Stimulated activated effector memory CD8-positive, alpha-beta T cell treated with anti-CD3 and anti-CD28 coated beads, Interleukin-12 subunit alpha, Interleukin-12 subunit beta, amount 100 ng/mL, for 72 hours (primary cell): ENCODE measurements at places on chromosomes 7 and 10.

DNA sequence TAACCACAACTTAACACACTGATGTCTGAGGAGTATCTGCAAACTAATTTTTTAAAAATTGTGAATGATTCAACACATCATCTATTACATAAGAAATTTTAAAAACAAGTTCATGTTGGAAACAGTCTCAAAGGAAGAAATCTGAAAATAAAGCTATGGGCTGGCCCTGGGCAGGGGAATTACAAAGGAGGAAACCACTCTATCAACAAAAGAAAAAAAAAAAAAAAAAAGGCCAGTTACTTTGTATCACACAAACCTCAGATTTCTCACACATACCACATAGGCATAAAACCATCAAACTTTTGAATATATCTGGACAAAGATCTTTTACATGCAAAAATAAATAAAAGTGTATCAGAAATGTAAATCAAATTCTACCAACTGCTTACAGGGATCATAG lies 20.8 kb downstream of the TIAL1 start:
- no peak for DNase-seq

DNA sequence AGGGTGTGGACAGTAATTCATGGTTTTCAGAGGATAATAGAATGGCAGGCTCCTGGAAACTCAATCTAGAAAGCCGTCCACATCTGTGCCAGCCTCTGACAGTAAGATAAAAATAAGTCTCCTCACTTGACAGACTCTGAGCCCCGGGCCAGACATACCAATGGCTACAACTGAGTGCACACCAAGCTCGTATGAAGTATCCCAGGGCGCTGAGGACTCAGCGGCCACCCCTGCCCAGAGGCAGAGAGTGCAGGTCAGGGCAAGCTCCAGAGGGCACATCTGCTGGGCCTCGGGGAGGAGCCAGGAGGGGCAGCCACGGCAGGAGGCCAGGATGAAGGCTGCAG lies 262.8 kb upstream of the TCERG1L start:
- no peak for DNase-seq

GRCh38 chr7:106871793-106872571 lies 6.9 kb downstream of the PIK3CG start:
- no peak for DNase-seq

- no peak for DNase-seq
Observed at GRCh38 chr7:92987095-92987494, 130.7 kb downstream of the SAMD9 start.

DNA sequence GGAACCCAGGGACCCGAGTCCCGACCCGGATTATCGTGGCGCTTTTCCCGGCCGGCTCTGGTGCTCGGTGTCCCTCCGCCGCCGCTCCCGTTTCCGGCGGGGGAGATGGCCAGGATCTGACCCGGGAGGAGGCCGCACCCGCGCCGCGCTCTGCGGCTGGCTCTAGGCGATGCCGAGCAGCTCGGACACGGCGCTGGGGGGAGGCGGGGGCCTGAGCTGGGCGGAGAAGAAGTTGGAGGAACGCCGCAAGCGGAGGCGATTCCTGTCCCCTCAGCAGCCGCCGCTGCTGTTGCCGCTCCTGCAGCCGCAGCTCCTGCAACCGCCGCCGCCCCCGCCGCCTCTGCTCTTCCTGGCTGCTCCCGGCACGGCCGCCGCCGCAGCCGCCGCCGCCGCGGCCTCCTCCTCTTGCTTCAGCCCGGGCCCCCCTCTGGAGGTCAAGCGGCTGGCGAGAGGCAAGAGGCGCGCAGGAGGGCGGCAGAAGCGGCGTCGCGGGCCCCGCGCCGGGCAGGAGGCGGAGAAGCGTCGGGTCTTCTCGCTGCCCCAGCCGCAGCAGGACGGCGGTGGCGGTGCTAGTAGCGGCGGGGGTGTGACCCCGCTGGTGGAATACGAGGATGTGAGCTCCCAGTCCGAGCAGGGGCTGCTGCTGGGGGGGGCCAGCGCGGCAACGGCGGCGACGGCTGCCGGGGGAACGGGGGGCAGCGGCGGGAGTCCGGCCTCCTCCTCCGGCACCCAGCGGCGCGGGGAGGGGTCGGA lies 593 bp downstream of the CDK13 start:
- no peak for DNase-seq

GRCh38 chr7:107043921-107044346 lies 571 bp upstream of the PRKAR2B start:
- no peak for DNase-seq

GRCh38 chr10:119325131-119325530 lies 117.8 kb downstream of the GRK5 start:
- no peak for DNase-seq

GRCh38 chr10:98260752-98261151 lies 7.2 kb downstream of the LOXL4 start:
- peak; percentile 38 for DNase-seq

DNA sequence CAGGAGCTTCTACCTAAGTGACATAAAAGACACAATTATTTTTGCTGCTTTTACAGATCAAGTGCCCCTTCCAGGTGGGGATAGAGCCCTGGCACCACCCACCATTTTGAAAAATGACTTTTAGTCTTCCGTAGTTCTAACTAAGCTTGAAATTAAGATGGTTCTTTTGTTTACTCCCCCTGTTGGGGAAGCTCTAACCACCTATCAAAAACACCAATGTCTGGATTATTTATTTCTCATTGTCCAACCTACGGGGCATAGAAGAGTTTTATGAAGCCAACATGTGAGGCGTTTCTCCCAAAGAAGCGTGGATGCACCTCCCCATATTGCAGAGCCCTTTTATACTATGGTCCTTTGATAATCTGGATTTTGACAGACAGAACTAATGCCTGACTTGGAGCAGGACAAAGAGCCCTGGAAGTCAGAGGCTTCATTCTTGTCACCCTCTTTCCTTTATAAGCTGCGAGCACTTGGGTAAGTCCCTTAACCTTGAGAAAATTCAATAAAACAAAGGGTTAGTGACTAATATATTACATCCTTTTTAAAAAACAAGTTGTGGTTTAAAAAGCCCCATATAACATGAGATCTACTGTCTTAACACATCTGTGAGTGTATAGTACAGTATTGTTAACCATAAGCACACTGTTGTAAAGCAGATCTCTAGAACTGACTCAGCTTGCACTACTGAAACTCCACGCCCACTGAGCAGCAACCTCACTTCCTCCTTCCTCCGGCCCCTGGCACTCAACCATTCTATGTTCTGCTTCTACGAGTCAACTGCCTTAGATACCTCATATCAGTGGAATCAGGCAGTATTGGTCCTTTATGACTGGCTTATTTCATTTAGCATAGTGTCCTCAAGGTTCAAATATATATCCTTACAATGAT lies 67.5 kb downstream of the ATXN7L1 start:
- DNase-seq, result peak; percentile 54

GRCh38 chr10:52451817-52452216 lies 137.7 kb downstream of the DKK1 start:
- DNase-seq, result no peak

- no peak for DNase-seq
Observed at GRCh38 chr7:137591421-137591837, 247.9 kb upstream of the PTN start.

GRCh38 chr7:83640731-83641537 lies 8.0 kb downstream of the SEMA3E start:
- no peak for DNase-seq

DNA sequence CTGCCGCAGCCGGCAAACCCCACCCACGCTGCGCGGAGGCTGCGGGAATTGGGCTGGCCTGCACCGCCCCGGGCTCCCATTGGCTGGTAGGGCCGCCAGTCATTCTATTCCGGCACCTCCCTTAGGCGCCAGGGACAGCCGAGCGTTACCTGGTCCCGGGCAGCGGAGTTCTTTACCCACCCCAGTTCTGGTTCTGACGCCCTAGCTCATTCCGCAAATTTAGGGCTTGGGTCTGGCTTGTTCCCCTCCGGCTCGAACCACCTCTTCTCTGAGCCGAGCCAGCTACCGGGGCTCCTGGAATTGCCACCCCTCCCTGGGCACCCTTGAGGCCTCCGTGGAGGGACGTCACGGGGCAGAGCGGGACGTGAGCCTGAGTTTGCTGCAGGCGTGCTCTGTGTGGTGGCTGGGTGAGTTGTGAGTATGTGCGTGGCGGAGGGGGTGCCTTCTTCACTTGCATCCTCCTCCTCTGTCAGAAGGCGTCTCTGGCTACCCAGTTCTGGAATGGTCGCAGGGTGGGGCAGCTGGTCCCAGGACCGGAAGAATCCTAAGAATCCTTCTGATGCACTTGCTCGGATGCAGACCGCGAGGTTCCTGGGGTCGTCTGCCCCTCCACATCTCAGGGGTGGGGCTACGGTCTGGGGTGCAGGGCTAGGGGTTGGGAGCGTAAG lies at the start of the genes PDZD7 and SFXN3:
Gene PDZD7, minus strand, starts transcription at position 2 of the 668 bp plus-strand sequence. CDS start 910 bp downstream, outside the sequence.
Gene SFXN3, plus strand, starts transcription at position 107 of the 668 bp plus-strand sequence. CDS start 3,461 bp downstream, outside the sequence.
- DNase-seq, result peak; percentile 98

DNA sequence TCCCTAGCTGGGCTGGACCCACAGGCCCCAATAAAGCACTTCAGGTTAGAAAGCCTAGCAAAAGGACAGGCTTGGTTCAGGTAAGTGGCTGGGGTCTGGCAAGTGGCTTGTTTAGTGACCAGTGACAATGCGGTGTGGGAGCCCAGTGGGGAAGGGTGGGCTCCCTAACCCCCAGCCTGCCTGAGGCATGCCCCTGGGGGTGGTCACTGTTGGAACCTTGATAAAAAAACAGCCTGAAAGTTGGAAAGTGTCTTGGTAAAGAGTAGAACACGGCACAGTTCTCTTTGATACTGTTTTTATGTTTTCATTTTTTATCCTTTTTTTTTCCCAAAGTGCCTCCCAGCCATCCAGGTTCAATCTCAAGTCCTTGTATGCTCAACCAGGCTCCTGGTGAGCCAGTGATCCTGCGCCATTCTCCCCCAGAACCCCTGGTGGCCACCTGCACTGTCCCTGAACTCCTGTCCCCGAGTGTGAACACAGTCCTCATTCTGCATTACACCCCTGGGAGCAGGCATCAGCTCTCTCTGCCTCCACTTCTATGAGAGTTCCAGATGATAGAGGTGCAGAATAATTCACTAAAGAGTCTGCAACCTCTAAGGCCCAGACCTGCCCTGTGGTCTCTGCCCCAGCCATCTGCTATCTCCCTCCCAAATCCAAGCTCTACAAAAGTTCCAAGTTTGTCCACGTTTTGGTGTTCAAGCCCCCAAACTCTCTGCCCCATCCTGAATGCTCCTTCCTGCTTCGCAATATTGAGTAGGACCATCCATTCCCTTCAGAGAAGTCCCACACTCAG lies 15.0 kb upstream of the CXCL12 start:
- DNase-seq, result no peak

GRCh38 chr10:84374455-84374854 lies 46.1 kb downstream of the CCSER2 start:
- DNase-seq, result no peak

DNA sequence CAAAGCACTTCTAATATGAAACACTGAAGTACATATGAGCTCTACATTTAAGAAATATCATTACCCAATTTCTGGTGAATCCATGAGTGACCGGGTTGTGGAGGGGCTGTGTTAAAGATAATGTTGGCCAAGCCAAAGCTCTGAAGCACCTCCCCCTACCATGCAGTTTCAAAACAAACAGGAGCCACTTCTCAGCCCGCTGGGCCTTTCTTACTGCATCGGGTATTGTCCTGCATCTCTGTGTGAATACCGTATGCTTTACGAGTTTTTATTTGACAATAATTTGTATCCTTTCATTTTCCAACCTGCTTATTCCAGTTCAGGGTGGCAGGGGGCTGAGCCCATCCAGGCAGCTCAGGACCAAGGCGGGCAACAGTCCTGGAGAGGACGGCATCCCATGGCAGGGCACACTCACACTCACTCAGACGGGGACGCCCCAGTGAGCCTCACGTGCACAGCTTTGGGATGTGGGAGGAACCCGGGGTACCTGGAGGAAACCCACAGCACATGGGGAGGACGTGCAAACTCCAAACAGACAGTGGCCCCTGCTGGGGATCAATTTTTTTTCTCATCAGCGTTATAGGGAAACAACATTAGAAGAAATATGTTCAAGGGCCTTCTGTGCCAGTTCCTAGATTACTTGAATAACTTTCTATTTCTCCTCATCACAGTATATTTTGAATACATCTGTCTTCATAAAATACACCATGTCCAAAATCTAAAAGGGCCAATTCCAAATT lies 1.9 kb downstream of the RNF32 start:
- DNase-seq, result no peak

DNA sequence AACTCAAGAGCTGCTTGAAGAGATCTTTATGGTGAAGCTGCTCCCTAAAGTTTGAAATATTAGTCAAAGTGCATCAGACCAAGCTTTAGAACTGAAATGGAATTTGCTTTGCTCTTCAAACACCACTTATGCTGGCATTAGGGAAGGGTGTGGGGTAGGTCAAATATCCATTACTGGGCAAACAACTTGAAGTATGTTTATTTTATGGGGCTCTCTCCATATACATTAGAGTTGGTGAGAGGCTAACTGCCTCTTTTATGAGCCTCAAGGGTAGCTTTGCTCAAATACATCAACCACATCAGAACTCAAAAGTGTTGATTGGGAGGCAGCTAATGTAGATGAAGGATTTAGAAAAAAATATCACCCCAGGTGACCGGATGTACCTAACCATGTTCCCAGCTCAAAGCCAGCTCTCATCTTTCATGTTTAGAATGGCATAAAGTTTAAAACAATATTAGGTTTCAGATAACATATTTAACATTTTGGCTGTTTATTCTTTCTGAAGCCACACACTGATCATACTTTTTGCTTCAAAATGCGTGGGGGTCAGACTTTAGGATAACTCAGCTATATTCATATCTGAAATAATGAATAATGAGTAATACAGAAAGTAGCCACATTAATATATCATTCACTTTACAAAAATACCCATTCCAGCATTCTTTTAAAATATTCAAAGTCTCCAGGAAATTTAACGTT lies 318.6 kb downstream of the PTEN start:
- no peak for DNase-seq

DNA sequence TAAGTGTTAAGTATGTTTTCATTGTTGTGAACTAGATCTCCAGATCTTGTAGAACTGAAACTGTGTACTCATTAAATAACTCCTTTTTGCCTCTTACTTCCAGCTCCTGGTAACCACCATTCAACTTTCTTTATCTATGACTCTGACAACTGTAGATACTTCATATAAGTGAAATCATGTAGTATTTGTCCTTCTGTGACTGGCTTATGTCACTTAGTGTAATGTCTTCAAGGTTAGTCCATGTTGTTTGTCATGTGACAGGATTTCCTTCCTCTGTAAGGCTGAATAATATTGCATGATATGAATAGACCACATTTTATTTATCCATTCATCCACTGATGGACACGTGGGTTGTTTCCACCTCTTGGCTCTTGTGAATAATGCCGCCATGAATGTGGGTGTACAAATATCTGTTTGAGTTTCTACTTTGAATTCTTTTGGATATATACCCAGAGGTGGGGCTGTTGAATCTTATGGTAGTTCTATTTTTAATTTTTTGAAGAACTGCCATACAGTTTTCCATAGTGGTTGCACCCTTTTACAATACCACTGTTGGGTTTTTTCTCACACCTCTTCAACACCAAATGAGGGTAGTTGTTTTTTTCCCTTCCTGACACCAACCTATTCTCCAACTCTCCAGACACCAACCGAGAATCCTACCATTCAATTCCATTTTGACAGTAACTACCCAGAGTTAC lies 10.7 kb upstream of the FMC1 start:
- DNase-seq, result no peak

DNA sequence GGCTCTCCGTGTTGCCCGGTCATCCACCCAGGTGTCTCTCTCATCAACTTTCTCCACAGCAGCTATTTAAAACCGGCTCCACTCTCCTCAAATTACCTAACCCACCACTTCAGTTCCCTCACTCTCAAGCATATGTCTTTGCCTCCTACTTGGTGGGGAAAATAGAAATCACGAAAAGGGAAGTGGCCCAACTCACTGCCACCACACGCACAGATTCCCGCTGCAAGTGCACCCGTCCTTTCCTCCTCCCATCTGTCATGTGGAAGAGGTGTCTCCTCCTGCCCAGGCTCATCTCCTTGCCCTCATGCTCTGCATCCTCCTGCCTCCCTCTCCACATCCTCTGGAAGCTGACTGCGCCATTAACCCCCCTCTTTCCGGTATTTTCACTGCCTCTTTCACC lies 80.8 kb upstream of the MKX start:
- no peak for DNase-seq
